Right ventricle myocardium superior (tissue), 1 donor: ENCODE measurements at places on chromosomes 7 and 10. TPM values are rescaled to one million over a fixed set of nuclear protein-coding genes. Genes with fewer than 3 reads are reported as not detected.

GIMAP2 gene
- 4.7 TPM for total RNA-seq

PNLIPRP3 gene
- not detected for total RNA-seq

H2BK1 gene
- not detected for total RNA-seq

RTKN2 gene
- total RNA-seq = not detected

CFAP58 gene
- total RNA-seq = 2.2 TPM

LFNG gene
- 4.6 TPM for total RNA-seq

ZNF32 gene
- total RNA-seq = 52.7 TPM

GFRA1 gene
- 5.9 TPM for total RNA-seq

C10orf53 gene
- not detected for total RNA-seq

ANKRD61 gene
- not detected for total RNA-seq

GARIN1A gene
- 1.7 TPM for total RNA-seq

RAB19 gene
- total RNA-seq = not detected

ABCA13 gene
- 0.16 TPM for total RNA-seq

ZNF316 gene
- total RNA-seq = 16.2 TPM

JAKMIP3 gene
- 1.5 TPM for total RNA-seq

VWDE gene
- not detected for total RNA-seq

NPTX2 gene
- total RNA-seq = 3.4 TPM

MYOF gene
- 30.4 TPM for total RNA-seq

GPR141 gene
- 0.38 TPM for total RNA-seq

XRCC2 gene
- 0.38 TPM for total RNA-seq

HSPB1 gene
- 2,459 TPM for total RNA-seq

NEUROG3 gene
- total RNA-seq = not detected

NPC1L1 gene
- 0.13 TPM for total RNA-seq
